Germinal center (tissue), 1 donor: ENCODE measurements at places on chromosomes 3 and 15.

GRCh38 chr3:186978712-186979111, 48.4 kb downstream of the ST6GAL1 start:
- no peak for DNase-seq

- no peak for DNase-seq
These were observed 1101.0 kb downstream of the ROBO2 start for GRCh38 chr3:78140866-78141265.

DNA sequence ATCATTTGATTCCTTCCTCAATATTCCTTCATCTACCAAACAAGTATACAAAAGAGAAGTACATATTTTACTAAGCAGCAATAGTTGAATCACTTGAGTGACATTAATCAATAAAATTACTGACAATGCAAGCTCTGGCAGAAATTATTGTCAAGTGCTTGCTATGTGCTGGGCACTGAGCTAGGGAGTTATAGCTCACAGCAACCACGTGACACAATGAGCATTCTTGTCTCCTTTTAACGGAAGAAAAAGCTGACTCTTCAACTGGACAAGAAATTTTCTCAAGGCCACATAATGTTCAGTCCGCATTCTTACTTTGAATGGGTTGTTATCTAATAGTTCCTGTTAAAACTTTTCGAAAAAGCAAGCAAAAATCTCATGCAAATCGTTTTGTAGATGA, 500.1 kb downstream of the PYDC2 start:
- no peak for DNase-seq

- peak; percentile 71 for DNase-seq
These were observed 90.2 kb downstream of the TIGIT start for GRCh38 chr3:114383875-114384557.
